ENCODE measurements at places on chromosomes 4 and X.

GRCh38 chr4:139815778-139816601 is 150.4 kb downstream of the MGST2 start:
- DNase-seq, result no peak

- no peak for DNase-seq
Observed at GRCh38 chrX:19811807-19812604, 75.4 kb downstream of the SH3KBP1 start.

- DNase-seq, result no peak
Observed at GRCh38 chr4:169131556-169132208, 121.6 kb upstream of the CBR4 start.

GRCh38 chr4:158169506-158169905 is 3.3 kb downstream of the GASK1B start:
- DNase-seq, result no peak

- no peak for DNase-seq
Observed at GRCh38 chr4:7906171-7906701, 33.4 kb downstream of the AFAP1 start.

GRCh38 chr4:185020863-185021761 is 2.8 kb downstream of the HELT start:
- DNase-seq, result no peak

GRCh38 chr4:176959980-176960379 is 167.3 kb upstream of the VEGFC start:
- no peak for DNase-seq

DNA sequence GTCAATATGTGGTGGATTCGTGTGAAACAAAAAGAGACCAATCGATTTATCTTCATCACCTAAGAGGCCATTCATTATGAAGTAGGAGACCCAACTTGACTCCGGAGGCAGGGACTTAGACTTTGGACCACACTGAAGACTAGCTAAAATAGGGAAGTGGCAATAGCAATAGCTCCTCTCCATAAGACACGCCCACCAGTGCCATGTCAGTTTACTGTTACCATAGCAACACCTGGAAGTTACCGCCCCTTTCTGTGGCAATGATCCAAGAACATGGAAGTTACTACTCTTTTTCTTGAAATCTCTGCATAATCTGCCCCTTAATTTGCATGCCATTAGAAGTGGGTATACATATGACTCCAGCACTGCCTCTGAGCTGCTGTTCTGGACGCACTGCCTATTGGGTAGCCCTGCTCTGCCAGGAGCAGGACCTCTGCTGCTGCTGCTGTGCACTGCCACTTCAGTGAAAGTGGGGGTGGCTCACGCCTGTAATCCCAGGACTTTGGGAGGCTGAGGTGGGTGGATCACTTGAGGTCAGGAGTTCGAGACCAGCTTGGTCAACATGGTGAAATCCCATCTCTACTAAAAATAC is 163.2 kb downstream of the PRKX start:
- no peak for DNase-seq

- no peak for DNase-seq
Observed at GRCh38 chr4:16884673-16885460, 13.6 kb downstream of the LDB2 start.

GRCh38 chr4:1783015-1783414 is 10.1 kb upstream of the FGFR3 start:
- DNase-seq, result no peak

Measured in NCI-H1092 (cell line).